ENCODE measurements at places on chromosomes 2 and 18.
A peak's percentile ranks its signal among the peaks of the same experiment; 100 is the strongest.

GRCh38 chr18:32634876-32635431, 137.9 kb downstream of the KLHL14 start:
- no peak for DNase-seq

- no peak for DNase-seq
Observed at GRCh38 chr18:48719974-48720654, 181.3 kb downstream of the CTIF start.

GRCh38 chr2:201880579-201880978, 74.2 kb downstream of the CDK15 start:
- DNase-seq: no peak

- no peak for DNase-seq
Observed at GRCh38 chr2:171810422-171811244, 83.4 kb downstream of the SLC25A12 start.

- DNase-seq: peak; percentile 59
Observed at GRCh38 chr18:12658426-12659138, 675 bp upstream of the SPIRE1 start.
